ENCODE measurements at places on chromosomes 5 and 9.

DNA sequence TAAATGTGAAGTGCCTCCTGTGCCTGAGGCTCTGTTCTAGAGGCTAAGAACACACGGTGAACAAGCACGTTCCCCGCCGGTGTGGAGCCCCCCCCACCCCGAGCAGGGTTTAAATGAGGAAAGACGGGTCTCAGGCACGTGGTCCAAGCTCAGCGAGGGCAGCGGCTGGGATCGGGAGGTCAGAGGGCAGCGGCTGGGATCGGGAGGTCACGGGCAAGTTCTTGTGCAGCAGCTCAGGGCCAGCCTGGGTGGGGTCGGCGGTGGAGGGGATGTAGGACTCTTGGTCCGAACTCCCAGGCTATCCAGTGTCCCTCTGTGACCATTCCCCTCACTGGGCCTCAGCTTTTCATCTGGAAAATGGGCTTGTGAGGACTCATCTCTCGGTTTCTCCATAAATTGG is 2.7 kb upstream of the GBGT1 start:
- no peak for DNase-seq

DNA sequence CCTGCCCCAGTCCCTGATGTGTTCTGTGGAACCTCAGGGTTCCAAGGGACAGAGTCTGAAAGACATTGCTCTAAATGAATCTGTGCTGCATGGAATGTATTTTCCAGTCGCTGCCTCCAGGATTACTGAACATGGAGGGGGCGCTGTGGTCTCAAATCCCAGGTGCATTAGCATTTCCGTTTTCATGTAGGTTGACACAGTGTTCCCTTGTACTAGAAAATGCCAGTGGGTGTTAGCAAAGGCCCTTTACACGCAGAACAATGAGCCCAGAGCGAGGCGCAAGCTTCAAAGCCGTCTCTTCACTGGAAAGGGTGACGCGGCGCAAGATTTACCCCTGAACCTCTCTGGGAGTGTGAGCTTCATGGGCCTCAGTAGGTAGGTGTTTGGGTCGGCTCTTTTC is 308.3 kb downstream of the SLIT3 start:
- peak; percentile 61 for DNase-seq

DNA sequence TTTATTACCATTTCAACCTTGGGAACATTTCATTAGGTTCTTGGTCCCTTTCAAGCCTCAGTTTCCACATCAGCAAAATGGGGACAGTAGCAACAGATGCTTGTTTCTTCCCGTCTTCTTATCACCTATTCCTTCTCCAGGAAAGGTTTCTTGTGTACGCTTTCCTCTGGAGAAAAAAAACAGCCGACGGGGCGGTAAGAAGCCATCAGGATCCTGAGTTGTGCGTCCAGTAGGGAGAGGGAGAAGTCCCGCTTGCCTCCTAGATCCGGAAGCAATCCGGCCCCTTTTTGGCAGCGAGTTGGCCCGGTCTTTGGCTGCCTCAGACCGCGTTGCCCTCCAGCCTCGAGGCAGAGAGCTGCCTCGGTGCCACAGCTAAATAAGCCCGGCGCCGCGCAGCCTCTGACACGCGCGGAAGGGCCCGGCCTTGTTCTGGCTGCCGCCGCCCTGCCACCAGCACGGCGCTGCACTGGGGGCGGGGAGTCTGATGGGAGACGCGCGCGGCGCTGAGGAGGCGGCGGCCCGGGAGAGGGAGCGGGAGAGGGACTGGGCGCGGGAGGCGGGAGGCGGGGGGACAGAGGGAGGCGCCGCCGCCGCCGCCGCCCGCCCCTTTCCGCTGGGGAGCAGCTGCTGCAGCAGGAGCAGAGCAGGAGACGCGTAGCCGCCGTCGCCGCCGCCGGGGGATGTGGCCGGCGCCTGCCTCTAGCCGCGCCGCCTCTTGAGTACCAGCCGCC is at the start of gene SLC44A1:
SLC44A1 (plus strand) TSS at position 649 of the 731 bp plus-strand sequence. CDS start 218 bp downstream, outside the sequence.
- peak; percentile 97 for DNase-seq

DNA sequence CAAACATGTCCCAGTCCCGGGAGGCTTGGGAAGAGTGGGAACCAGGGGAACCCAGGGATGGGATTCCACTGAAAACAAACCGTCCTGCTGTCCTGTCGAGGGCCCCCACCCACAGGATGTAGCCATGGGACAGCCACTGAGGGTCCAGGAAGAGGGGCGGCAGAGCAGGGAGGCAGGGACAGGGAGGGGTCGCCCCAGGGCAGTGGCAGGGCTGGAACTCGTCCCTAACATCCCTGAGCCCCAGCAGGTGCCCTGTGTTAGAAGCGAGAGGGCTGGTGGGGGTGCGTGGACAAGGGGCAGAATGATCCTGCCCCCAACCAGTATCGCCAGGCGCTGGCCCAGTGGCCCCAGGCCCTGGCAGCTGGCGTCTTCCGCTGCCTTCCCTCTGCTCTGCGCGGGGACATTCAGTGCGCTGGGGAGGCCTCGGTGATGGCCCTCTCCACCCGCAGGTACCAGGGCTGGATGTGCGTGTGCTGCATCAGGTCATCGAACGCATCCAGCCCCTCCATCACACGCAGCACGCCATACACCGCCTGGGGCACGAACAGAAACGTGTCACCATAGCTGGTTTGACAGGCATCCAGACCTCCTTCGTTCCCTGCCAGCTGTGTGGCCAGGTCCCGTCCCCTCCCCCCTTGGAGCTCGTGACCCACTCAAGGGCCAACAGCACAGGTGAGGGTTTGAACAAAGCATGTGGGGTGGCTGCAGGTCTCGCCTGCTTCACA is 6.6 kb downstream of the PTGES2 start:
- DNase-seq: no peak

- DNase-seq: no peak
These were observed 1.1 kb downstream of the RPS23 start for GRCh38 chr5:82276800-82277612.

- no peak for DNase-seq
These were observed 255.0 kb upstream of the IRX2 start for GRCh38 chr5:3006526-3006925.

- DNase-seq: no peak
These were observed 1369.7 kb upstream of the C9orf72 start for GRCh38 chr9:28942941-28943340.

- no peak for DNase-seq
These were observed 493.6 kb downstream of the GADD45G start for GRCh38 chr9:90098408-90098807.

DNA sequence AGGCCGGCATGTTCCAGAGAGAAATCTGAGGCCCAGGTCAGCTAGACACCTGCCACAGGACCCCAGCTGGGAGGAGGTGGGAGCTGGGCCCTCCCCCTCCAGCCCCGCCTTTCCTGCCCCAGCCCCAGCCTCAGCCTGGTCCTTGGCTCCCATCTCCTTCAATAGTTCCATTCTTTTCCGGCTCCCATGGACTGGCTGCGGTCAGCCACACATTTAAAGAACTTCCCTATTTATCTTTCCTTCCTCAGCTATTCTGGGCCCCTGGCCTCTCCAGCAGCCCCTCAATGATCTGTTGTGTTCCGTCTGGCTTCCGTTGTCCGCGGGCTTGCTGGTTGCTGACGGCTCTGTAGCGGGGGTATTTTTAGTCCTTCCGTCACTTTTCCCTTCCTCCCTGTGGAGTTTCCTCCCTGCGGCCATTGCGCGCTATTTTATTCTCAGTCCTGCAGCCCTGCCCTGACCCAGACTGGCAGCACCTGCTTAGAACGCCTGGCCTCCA is 73.8 kb downstream of the AMBP start:
- DNase-seq: no peak

GRCh38 chr5:34717426-34718327 is 61.5 kb downstream of the RAI14 start:
- DNase-seq: peak; percentile 83

DNA sequence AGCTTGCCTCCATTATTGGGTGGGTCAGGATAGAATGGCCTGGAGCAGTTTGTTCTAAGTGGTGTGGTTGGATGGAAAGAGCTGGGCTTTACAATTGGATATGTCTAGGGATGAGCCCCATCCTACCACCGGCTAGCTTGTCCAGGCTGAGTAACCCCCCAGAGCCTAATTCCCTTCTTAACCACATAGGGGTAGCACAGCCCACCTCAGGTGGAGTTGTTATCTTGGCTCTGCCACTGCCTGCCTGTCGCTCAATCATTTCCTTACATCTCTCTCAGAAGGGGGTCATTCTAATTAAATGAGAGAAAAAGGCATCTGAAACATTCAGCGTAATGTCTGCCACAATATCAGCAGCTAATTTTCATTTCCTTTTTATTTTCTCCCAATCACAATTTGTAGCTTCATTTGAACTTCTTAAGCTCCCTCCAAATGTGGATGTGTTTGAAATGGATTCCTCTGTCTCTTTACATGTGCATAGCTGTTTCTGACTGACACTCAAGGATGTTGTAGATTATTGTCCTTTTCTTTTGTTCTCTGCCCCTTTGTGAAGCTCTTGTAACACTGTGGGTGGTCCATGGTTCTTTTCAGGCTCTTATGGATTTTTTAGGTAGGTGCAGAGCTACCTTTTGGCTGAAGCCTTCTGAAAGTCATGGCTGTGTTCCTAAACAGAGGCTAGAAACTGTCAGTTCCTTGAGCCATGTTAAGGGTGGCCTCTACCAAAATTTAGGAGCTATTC is 383.1 kb upstream of the KLF4 start:
- DNase-seq: no peak

DNA sequence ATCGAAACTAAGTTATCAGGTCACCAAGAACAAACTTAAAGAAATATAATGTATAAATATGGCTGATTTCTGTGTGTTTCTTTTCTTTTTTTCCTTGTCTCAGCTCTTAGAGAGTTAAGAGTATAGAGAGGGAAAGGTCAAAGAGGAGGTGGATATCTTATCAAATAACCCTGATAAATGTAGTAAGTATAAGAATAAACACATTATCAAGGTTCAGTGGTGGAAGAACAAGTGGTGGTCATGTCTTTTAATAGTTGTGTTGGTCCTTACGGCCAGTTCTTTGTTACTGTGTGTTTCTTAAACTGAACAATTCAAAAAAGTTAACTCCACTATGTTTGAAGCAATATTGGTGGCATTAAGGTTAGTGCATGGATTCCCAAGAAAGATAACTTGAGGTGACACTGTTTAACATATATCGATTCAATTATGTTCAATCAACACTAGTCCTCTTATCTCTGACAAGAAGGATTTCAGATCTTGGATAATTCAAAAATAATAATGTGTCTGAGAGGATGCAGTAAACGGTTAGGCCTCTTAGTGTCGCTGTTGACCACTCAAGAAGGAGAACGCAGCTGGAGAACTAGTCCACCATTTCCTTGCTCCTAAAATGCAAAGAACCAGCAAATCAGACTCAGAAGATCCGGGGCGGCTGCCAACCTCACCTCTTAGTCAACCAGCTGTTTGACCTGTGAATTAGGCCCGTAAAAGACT is at the start of gene PCDHGA3:
PCDHGA3 (plus strand) TSS at position 588 of the 711 bp plus-strand sequence. CDS start 205 bp downstream, outside the sequence.
- peak; percentile 41 for DNase-seq

DNA sequence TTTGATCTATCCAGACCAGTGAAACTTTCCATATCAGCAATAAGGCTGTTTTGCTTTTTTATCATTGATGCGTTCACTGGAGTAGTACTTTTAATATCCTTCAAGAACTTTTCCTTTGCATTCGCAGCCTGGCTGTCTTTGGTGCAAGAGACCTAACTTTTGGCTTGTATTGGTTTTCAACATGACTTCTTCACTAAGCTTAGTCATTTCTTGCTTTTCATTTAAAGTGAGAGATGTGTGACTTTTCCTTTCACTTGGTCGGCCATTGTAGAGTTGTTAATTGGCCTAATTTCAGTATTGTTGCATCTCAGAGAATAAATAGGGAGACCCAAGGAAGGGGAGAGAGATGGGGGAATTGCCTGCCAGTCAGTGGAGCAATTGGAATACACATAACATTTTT is 26.4 kb upstream of the CMYA5 start:
- DNase-seq: no peak

DNA sequence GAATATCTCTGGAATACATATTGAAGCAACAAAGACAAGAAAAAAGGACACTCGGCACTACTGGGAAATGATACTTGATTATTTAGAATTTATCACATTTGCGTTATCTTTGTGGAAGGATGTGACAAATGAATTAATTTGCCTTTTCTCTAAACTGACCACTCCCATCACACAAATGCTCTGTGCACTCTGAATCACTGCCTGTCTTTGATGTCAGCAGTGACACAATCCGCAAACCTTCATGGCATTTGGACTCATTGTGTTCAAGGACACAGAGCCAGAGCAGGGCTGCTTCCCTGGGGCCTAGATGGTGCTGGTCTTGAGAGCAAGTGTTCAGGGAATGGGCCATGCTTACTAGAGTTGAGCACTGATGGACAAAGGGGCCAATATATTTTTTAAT is 4.9 kb upstream of the KIF4B start:
- DNase-seq: no peak

Measured in eye (tissue), 1 donor.